Fibroblast of skin of back (primary cell): ENCODE measurements at places on chromosomes 12 and 14.

DNA sequence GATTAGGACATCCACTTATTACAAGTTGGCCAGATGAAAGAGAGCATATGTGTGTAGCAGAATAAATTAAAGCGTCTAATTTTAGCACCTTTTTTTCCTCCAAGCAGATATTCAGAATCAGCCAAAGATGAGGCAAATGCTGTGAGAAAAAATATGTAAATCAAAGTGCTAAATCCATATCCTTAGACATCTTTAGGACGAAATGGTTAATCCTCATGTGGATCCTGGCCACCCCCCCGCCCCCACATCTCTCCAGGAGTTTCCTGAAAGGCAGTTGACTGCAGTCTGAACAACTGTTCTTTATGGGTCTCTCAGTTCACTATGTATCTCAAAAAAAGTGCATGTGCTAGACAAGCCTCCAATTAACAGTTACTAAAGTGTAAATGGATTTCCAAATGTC is 1768.1 kb upstream of the SEL1L start:
- no peak for DNase-seq

GRCh38 chr12:92546635-92547348 is 156.0 kb upstream of the PLEKHG7 start:
- no peak for DNase-seq

DNA sequence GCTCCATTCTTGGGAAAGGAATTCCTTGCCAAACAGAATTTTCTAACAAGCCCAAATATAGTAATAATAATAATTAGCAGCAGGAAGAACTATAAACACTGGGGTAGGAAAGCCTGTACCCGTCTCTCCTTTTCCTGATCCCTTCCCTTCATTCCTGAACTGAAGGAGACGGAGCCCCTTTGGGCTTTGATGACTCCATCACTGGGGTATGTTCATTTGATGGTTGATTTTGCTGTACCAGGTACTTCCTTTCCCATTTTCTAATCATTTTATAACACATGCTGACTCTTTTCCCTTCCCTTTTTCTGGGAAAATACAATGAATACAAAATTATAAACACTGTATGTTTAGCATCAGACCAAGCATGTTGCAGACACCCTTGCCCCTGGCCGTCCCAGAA is 3.6 kb upstream of the RCOR1 start:
- DNase-seq = peak; percentile 42

DNA sequence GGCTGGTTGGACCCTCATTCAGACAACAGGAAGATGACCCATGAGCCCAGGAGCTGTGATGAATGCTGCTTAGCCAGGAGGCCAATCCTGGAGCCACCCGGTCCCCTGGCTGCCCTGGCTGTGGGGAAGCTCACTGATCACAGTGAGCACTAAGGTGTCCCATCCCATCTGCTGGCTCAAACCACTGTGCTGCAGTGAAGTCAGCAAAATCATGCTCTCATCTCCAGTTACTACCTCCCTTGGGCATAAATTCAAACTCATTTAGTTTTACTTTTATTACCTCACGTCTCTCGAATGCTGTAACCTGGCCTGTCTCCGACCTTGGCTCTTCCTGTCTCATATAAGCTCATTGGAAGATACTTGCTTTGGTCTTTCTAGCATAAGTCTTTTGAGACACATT is 112.4 kb downstream of the APAF1 start:
- no peak for DNase-seq

DNA sequence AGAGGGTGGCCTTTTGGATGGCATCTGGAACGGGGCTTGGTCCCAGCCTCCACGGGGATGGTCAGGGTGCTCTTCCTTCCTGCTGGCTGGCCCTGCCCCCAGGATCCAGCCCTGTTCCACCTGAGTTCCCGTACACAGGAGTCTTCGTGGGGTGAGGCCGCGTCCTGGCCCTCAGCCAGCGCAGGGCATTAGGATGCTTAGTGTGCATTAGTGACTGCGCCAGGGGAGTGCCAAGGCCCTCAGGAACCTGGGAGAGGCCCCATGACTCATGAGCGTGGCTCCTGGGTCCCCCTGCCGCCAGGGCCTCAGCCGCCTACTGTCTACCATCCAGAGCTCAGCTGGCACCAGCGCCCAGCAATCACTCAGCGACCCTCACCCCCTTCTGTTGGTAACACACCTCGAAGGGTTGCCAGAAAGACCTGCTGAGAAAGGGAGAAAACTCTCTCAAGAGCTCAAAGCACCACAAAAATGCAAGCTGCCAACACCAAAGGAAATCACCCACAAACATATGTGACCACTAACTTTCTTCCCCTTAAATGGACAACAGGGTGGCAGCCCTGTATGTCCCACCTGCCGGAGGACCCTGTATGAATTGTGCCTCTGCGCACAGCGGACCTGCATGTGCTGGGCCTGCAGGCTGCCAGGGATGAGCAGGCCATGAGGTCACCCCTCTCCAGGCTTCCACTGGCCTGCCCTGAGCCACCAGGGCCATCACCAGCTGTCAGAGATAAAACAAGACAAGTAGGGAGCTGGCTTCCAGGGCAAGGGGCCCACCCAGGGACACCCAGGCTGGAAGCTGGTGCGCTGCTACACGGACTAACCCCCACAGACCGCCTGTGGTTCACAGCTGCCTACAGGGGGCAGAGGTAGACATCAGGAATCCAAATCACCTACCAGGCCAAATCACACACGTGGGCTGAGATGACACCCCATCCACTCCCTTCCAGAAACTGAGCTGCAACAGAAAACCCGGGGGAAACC is 28.7 kb downstream of the CCDC85C start:
- peak; percentile 33 for DNase-seq

DNA sequence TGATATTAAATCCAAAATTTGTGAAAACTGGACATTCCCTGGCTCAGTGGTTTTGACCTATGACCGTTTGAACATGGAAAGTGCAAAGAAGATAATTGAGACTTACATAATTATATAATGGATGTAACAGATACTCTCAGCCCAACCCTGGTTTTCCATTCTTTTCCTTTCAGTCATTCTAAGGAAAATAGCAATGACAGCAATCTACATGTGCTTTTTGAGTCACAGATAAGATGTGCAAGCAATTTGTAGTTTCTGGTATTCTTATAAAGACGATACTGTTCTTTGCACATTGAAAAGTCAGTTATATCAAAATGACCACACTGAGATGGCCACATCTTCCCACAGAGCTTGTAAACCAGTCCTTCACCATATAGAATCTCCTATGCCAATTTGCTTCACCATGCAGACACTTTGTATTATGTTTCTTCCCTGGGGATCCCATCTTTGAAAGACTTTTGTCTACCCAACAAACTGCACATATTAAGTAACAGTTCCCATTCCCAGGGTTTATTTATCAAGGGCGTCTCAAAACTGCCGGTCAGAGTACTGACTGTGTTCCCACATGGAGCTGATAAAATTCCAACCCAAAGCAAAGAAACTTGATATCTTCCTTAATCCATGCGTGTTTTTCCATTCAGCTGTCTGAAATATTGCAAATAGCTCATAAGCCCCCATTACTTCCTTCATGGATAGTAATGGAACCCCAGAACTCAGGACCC is 34.8 kb downstream of the PLXNC1 start:
- peak; percentile 51 for DNase-seq

- DNase-seq = no peak
Observed at GRCh38 chr14:104895207-104895785, 29.4 kb upstream of the PLD4 start.

GRCh38 chr12:114690267-114691135 is 6.5 kb upstream of the TBX3 start:
- DNase-seq = no peak

DNA sequence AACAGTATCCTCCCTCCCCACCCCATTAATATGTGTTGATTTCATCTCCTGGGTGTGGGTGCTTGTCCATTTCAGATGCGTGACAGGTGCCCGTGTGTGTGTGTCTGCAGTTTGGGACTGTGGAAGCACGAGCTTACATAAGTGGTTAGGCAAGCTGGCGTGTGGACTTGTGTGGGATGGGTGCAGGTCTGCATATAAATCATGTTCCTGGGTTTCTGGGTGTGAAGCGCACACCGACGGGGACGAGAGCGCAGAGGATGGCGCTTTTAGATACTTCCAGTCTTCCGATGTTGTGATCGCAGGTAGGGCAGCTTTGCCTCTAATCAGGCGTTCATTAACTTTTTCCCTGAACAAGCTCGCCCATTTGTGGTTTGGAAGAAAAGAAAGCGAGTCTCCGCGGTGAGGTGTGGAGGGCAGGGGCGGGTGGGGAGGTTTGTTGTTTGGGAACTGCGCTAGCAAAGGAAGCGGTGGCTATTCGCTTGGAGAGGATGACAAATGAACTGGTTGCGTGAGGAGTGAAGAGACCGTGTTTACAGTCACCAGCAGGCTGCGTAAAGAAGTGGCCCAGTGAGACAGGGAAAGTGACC is 865 bp downstream of the RGS6 start:
- DNase-seq = peak; percentile 2

- no peak for DNase-seq
Observed at GRCh38 chr12:54019924-54020590, 8.2 kb upstream of the HOXC6 start.

- DNase-seq = peak; percentile 38
Observed at GRCh38 chr12:82958966-82959365, 272.3 kb downstream of the TMTC2 start.

GRCh38 chr12:2247596-2247995 is 194.8 kb downstream of the CACNA1C start:
- DNase-seq = no peak

- no peak for DNase-seq
Observed at GRCh38 chr12:7985802-7986418, 46.6 kb upstream of the FOXJ2 start.

DNA sequence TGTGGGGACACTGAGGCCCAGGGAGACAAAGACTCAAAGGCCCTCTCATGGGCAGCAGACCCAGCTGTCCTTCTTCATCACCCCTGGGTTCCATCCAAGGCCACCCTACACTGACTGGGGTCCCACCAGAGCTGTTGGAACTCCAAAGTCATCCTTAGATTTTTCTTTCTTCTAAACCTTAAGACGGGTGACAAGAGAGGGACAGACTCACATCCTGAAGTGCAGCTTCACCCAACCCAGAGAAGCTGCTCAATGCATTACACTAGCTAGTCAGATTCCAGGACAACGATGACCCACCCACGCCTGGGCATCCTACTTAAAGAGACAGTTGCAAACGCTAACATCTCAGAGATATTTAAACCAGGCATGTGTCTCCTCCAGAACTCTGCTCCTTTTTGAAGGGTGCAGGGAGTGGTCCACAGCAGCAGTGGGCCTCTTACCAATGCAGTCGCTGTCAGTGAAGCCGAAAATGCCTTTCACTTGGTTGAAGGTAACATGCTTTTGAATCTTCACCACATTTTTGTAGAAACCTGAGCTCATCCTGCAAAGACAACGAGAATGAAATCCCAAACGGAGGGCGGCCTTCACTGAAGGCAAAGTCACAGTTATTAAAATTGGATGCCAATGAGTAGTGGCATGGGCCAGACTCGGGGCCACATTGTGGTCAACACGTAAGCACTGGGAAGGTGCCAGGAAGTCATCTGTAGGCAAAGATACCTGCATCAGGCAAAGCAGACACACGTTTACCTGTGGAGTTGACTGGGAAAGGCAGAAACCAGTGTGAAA is 23.4 kb downstream of the SLC25A47 start:
- no peak for DNase-seq

DNA sequence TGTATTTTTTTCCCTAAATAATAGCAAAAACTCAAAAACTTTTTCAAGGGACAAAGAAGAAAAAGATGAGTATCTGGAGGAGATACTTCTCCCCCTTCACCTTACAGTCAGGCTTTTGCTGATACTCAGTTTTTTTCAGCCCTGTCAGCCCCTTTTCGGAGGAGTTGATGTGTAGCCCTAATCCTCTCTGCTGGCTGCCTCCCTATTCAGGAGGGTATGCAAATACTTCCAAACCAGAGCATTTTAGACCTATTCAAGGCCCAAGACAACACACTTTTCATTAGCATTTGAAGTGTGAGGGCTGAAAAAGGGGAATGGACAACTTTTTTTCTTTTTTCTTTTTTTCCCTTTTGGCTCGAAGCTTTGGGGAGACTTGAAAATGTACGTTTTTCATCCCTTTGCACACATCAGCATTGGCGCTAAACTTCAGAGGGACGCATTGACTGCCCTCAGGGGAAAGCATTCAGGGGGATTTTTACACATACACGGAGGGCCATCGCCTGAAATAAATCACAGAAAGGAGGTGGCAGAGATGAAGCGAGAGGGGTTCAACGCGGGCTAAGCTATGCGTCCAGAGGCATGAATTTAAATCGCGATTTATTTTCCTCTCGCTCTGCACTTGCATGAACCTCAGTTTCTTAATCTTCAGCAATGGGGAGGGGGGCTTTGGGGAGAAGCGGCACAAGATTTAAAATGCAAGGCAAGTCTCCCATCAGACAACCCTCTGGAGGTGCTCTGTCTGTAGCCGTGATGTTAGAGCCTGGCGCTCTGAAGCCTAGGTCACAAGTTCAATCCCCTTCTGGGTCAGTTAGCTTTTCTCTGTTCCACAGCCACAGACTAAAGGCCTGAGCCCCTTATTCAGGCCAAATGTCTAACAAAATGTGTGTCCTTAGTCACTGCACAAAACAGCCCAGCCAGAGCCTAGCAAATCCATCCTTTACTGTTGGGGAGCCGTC is 86.3 kb downstream of the ASCL1 start:
- DNase-seq = no peak

GRCh38 chr12:119838826-119839600 is 38.1 kb downstream of the CIT start:
- DNase-seq = no peak

GRCh38 chr14:97976861-97977260 is 1179.7 kb downstream of the VRK1 start:
- DNase-seq = no peak

- DNase-seq = no peak
Observed at GRCh38 chr12:96313606-96314005, 86.6 kb downstream of the CDK17 start.

DNA sequence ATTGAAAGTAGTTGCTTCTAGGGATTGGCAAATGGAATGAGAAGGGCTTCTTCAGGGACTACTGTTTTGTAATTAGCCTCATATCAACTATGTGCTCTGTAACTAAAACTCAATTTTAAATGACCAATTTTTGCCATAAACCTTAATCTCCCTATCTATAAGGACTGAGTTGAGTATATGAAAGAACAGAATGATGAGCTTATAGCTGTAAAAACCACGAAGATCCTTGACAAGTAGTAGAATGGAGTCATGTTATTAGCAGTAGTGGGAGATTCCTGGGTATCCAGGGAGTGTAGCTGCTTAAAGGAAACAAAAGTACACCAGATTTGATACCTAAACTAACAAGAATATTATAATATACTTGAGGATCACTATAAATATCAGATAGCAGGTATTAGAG is 28.0 kb downstream of the LGALS3 start:
- no peak for DNase-seq
